ENCODE measurements at places on chromosomes 2 and 18.

DNA sequence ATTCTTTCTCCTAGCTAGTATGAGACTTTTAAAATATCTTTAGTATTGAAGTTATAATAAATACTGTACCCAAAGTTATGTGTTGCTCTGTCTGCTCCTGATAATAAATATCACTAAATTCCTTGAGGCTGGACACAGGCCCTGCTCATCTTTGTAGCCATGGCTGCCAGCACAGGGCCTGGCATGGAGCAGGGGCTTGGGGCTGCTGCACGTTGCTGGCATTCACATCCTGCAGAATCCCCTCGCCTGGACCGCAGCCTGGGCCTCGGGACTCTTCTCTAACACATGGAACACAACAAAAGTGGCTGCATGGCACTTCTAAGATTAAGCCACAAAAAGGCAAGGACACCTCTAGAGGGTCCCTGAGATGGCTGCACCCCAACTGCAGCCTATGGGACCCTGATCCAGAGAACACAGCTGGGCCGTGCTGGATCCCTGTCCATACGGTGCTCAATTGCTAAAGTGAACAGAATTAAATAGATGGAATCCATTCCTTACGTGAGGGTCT, 477.5 kb upstream of the MYT1L start:
- DNase-seq = no peak

DNA sequence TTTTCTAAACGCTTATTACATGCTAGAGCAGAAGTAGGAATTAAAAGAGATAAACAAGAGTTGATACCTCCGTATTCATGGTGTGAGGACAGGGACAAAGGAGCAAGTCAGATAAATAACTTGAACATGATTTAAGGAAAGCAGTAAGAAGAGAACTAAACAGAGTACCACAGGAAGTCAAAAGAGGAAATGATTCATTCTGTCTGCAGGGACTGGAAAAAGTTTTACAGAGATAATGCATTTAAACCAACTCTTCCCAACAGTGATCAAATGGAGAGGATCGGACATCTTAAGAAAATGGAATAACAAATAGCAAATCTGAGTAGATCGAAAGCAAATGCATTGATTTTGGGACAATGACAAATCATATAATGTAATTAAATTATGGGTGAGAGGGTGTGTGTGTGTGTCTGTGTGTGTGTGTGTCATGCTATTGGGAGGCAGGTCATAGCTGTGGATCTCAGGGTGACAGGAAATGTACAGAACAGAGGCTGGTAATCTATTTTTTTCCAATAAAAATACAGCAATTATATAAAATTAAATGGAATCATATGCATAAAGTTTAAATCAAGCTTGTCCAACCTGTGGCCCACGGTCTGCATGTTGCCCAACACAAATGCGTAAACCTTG, 113.4 kb downstream of the MC4R start:
- DNase-seq = no peak

GRCh38 chr2:98896416-98896815, 39.6 kb downstream of the CRACDL start:
- DNase-seq = peak; percentile 20

DNA sequence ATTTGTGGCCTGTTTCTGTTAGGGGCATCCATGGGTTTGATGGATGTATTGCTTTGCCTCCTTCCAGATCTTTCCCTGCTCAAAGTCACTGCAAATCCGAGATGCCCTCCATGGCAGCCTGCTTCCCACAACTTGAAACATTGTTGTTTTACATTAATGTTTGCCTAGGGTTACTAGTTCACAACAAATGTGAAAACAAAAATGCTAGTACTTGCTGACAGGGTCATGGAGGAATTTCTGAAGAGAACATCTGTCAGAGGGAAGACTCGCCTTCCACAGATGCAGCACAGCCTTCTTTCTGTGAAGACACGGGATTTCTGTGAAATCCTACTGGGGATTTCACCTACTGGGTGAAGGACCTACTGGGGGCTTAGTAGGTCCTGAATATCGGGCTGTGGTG, 260.0 kb upstream of the FN1 start:
- DNase-seq = no peak

- DNase-seq = no peak
These were observed 160.1 kb upstream of the RASGRP3 start for GRCh38 chr2:33316328-33316727.

DNA sequence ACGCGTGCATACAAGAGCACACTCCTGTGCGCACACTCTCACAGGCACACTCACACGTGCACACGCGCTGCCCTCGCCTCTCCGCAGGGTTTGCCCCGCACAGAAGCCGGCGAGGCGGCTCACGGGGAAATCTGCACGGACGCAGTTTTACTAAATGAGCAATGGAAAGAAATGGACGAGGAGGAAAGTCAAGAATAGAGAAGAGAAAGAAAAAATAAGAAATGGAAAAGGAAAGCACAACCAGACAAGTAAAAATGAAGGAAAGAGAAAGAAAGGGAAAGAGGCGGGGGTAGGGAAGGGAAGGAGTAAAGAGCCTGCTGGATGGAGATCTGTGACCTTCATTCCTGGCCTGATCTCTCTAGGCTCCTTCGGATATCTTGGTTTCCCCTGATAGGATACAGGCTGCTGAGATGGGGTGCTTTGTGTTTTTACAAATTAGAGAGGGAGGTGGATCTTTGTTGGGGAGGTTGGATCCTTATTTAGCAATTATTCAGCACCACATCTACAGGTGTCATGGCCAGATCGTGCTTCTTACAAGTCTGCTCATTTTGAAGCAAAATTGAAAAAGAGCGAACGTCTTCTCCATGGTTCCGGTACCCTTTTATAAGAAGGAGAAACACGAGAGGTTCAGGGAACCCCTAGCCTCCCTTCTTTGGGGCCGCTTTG, 693 bp upstream of the LRP2 start:
- no peak for DNase-seq

GRCh38 chr18:74422541-74422940, 34.6 kb downstream of the DIPK1C start:
- DNase-seq = no peak

DNA sequence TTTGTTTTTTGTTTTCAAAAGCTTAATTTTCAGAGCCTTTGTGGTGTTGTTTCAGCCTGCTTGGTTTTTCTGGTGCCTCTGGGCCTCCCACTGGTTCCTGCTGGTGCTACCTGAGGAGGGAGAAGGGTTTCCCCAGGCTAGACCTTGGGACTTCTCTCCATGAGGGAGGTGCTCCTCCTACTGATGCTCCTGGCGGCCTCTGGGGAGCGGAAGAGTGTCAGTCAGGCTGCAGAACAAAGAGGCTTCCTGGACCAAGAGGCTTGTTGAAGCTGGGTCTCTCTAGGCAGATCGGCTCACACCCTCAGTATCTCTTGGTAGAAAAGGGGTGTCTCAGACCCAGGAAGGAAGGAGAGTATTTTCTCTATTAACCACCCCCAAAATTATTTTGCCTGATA, 32.2 kb downstream of the RFX8 start:
- DNase-seq = no peak

DNA sequence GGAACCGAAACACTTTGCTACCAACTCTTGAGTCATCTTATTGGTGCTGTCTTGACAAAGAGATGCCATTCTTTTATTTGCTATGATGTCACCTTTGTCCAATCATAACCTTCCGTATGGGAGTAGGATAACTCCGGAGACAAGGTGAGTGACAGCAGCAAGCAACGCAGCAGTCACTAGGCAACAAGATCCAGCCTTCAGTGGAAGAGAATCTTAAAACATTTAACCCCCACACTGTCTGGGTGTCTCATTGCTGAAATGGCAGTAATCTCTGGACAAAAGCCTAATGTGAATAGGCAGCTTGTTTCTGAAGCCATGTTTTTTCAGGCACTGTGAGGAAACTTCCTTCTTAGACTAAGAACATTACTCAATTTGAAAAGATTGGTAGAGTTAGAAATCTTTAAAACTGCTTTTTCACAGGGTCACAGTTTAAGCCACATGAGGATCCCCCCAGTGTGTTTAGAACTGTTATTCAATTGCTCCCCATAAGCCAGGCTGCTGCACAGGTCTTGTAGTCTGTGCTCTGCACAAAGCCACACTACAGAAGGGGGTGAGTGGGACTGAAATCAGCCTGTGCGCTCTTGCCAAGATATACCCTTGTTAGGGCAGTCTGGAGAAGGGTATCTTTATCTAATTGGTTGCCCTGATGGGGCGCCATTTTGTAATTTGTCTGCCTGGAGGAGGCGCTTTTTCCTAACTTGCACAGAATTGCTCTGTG, 131.5 kb upstream of the STON1 start:
- DNase-seq = no peak

DNA sequence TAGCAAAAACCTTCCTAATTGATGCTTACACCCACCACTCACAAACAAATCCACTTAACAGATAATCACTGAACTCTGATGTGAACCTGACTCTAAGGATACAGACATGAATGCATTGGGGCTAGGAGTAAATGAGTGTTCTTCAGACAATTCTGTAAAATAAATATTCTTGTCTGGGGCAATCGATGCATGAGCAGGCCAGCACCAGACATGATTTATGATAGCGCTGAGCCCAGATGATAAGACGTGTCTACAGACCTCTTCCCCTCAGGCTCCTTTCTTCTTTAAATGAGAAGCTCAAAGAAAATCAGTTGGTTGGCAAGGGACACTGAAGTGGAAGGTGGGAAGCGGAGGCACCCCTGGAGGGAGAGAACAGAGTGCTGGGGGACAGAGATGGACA, 27.3 kb upstream of the BIN1 start:
- DNase-seq = no peak

GRCh38 chr2:107633580-107634147, 193.0 kb upstream of the RGPD4 start:
- no peak for DNase-seq

GRCh38 chr2:236160366-236161081, 7.7 kb downstream of the GBX2 start:
- no peak for DNase-seq

- DNase-seq = peak; percentile 51
These were observed 4.3 kb downstream of the RAX start for GRCh38 chr18:59268721-59269562.

- no peak for DNase-seq
These were observed 46.2 kb upstream of the TRIM43B start for GRCh38 chr2:95530734-95531133.

DNA sequence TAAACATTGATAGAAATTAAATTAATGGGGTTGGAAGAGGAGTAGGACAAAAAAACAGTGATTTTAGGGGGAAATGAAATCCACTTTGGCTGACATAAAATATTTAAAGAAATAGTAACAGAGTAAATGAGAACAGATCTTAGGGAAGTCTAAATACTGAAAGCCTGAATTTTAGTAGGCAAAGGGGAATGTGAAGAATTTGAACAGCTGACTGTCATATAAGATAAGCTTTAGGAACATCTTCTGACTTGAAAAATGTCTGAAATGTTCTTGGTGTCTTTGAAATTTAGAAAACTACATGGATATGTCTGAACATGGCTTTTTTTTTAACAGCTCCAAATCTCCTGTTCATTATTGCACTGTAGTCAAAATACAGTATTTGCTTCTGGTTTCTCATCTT, 150.3 kb downstream of the CALCRL start:
- DNase-seq = no peak

- DNase-seq = no peak
These were observed 43.7 kb upstream of the SEMA4C start for GRCh38 chr2:96913398-96914202.

DNA sequence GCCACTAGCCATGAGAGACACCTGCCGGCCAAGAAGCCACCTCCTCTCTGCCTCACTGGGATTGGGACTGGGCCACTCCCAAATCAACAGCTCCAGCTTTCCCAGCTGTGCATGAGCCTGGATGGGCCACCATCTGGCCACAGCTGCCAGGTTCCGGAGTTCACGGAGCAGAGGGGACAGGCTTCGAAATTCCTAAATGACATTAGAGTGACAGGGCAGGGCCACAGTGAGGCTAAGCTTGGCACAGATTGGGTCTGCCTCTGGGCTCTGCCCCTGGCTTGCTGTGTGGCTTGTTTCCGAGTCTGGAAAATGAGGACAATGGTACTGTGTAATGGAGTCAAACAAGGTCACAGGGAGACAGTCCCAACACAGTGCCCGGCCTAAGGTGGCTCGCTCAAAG, 6.5 kb downstream of the DIPK1C start:
- DNase-seq = no peak

- DNase-seq = no peak
These were observed 630.2 kb downstream of the ARHGAP15 start for GRCh38 chr2:143759455-143759854.

- DNase-seq = no peak
These were observed 152.0 kb upstream of the ZEB2 start for GRCh38 chr2:144671695-144672455.

DNA sequence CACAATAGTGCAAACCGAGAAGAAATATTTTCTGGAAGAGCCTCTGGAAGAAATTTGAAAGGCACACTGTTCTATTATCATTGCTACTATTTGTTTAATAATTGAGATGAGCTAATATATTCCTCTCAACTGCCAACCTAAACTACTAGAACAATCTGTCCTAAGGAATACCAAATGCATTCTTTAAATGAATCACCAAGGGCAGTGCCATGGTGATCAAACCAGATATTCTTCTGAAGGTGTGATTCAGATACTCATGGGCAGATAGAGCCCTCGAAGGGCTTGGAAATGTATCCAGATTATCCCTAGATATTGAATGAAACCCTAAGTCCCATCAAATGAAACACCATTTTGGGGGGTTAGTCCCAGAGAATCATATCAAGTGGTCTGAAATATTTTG, 76.6 kb downstream of the FIGN start:
- no peak for DNase-seq

DNA sequence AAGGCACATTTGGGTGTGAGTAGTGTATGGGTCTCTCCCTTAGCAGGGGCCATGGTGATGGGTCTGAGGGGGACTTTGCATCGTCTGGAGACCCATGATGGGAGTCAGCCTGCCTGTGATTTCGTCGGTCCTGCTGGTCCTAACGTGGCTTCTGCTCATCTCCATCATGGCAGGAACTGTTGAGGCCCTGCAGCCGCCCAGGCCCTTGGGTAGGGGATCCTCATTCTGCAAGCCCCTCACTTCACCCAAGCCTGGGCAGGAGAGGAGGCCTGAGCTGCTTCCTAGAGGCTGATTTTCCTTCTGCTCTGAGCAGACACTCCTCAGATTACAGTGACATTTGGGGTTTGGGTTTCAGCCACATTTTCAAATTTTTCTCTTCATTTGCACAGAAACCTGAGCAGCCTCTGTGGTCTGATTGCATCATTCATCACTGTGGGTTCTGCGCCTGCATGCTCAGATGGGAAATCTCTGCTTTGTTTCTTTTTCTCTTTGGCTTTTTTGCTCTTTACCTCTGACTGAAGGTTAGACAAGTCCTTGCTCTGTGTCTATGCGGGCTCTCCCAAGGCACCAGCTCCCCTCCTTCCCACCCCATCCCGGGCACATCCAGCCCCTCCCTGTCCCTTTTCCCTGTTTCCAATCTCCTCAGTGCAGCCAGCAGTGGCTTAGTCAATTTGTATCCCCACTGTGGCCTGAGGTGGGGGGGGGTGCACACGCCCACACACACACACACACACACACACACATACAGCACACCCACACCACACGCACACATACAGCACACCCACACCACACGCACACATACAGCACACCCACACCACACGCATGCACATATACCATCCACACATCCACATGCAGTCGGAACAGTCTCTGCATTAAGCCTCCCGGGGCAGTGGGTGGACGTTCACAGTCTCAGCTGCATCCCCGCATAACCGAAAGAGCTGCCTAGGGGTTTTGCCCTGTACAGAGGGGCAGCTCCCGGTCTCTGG, 305.4 kb upstream of the HS6ST1 start:
- peak; percentile 72 for DNase-seq

- DNase-seq = peak; percentile 65
These were observed 431 bp downstream of the FAM98A start for GRCh38 chr2:33598561-33599174.

- DNase-seq = no peak
These were observed 633.1 kb upstream of the SETBP1 start for GRCh38 chr18:44047585-44047984.

Measured in femur (tissue), 1 donor.